ENCODE measurements at places on chromosomes 6 and 20.

DNA sequence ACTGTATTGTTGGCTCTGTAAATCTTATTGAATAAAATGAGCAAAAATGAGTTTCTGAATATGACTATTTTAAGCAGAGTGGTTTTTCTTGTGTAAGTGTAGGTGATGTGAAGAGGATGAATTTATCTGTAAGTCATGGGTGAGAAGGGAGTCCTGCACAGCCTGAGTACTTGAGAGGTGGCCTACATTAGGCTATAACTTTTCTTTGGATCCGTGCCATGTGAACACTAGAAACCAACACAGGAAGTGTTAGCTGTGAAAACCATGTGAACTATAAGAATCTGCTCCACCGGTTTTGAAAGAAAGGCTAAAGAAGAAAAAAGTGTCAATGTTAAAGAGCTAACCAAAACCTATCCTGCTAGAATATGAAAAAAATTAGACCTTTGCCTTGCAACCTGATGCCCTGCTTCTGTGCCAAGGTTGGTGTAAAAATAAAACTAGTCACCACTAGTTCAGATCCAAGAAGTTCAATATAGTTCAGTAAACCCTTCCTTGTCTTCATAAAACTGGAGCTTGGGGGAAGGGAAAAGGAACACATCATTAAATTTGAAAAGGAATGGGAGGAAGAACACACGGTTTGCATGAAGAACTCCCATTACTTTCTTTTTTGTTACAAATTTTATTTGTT, 21.3 kb downstream of the PLCB1 start:
- DNase-seq: no peak

- no peak for DNase-seq
Observed at GRCh38 chr6:22253955-22254655, 42.7 kb downstream of the PRL start.

DNA sequence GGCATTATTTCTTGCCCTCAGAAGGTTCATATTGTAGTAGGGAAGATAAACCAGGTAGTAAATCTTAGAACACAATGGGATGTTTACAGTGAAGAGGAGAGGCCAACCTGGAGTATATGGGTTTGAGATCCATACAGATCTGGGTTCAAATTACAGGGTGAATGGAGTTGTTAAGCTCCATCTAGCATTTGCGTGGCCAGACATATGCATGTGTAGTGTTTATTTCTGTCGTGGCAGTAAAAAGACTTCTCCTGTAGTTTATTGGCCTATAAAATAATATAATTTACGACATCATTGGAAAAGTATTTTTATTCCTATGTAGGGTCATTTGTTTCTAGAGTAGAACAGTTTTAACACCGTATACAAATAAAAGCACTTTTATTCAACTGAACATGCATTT, 25.2 kb upstream of the TULP4 start:
- no peak for DNase-seq

- DNase-seq: no peak
Observed at GRCh38 chr6:54248319-54248718, 59.9 kb upstream of the TINAG start.

GRCh38 chr20:19692685-19693119, 65.4 kb upstream of the RIN2 start:
- peak; percentile 34 for DNase-seq

- DNase-seq: no peak
Observed at GRCh38 chr6:13268913-13269518, 59.3 kb downstream of the TBC1D7 start.

- no peak for DNase-seq
Observed at GRCh38 chr6:123771126-123771525, 32.5 kb upstream of the NKAIN2 start.

GRCh38 chr6:40409716-40410397, 177.3 kb downstream of the LRFN2 start:
- DNase-seq: no peak
